A549 treated with Mapracorat at 1 μM for 4 hours (cell line): ENCODE measurements at places on chromosomes 16 and 17. TPM values are rescaled to one million over a fixed set of nuclear protein-coding genes. Genes with fewer than 3 reads are reported as not detected.

The DBF4B gene
- total RNA-seq, result 20.0 to 28.4 TPM (median 23.0 TPM) in 5 replicates

The IL34 gene
- total RNA-seq, result 0.36 to 0.56 TPM (median 0.51 TPM) in 5 replicates

The ARHGDIG gene
- total RNA-seq, result 2.7 to 3.4 TPM (median 3.2 TPM) in 5 replicates

The USH1G gene
- 0.07 to 0.12 TPM (median 0.09 TPM) in 5 replicates for total RNA-seq

The MT1X gene
- 443 to 894 TPM (median 703 TPM) in 5 replicates for total RNA-seq

The ABI3 gene
- total RNA-seq, result not detected in 5 replicates

The RNF43 gene
- total RNA-seq, result 0.19 to 0.47 TPM (median 0.28 TPM) in 5 replicates

The STARD3 gene
- total RNA-seq, result 41.7 to 55.4 TPM (median 54.8 TPM) in 5 replicates

The TMEM238L gene
- not detected in 5 replicates for total RNA-seq

The OTOP2 gene
- 0.08 to 0.10 TPM in 2 of 5 replicates, not detected in the others for total RNA-seq

The PAQR4 gene
- 34.2 to 48.3 TPM (median 47.2 TPM) in 5 replicates for total RNA-seq

The MTHFSD gene
- total RNA-seq, result 10.6 to 12.2 TPM (median 10.8 TPM) in 5 replicates

The TAC4 gene
- total RNA-seq, result not detected in 5 replicates

The CFAP52 gene
- total RNA-seq, result 0.28 TPM in 1 of 5 replicates, not detected in the others

The MC1R gene
- 4.6 to 7.5 TPM (median 7.0 TPM) in 5 replicates for total RNA-seq

The HS3ST6 gene
- 1.5 to 3.1 TPM (median 2.8 TPM) in 5 replicates for total RNA-seq

The CHST4 gene
- 0.08 TPM in 1 of 5 replicates, not detected in the others for total RNA-seq

The ST3GAL2 gene
- 18.2 to 24.9 TPM (median 22.9 TPM) in 5 replicates for total RNA-seq

The EPN3 gene
- 0.13 to 0.29 TPM (median 0.19 TPM) in 5 replicates for total RNA-seq

The ZNF594 gene
- 0.97 to 1.7 TPM (median 1.4 TPM) in 5 replicates for total RNA-seq

The GPRC5C gene
- total RNA-seq, result 40.7 to 67.4 TPM (median 60.7 TPM) in 5 replicates

The MT3 gene
- 0.29 to 0.64 TPM (median 0.48 TPM) in 3 of 5 replicates, not detected in the others for total RNA-seq

The NHLRC4 gene
- total RNA-seq, result 0.06 to 0.26 TPM (median 0.19 TPM) in 5 replicates

The BRIP1 gene
- 3.1 to 4.9 TPM (median 4.4 TPM) in 5 replicates for total RNA-seq

The NGFR gene
- total RNA-seq, result 0.63 to 0.97 TPM (median 0.81 TPM) in 5 replicates

The ABCC11 gene
- total RNA-seq, result 0.06 to 0.22 TPM (median 0.14 TPM) in 5 replicates

The ANKFN1 gene
- not detected in 5 replicates for total RNA-seq

The EVPLL gene
- not detected in 5 replicates for total RNA-seq

The KRT20 gene
- total RNA-seq, result 0.17 to 0.45 TPM (median 0.26 TPM) in 5 replicates
